ENCODE measurements at places on chromosomes 3 and 15. TPM values are rescaled to one million over a fixed set of nuclear protein-coding genes. Genes with fewer than 3 reads are reported as not detected.

Gene HGD
- polyA plus RNA-seq, result 0.07 TPM

Gene CYP1A2
- 0.07 TPM for polyA plus RNA-seq

DNA sequence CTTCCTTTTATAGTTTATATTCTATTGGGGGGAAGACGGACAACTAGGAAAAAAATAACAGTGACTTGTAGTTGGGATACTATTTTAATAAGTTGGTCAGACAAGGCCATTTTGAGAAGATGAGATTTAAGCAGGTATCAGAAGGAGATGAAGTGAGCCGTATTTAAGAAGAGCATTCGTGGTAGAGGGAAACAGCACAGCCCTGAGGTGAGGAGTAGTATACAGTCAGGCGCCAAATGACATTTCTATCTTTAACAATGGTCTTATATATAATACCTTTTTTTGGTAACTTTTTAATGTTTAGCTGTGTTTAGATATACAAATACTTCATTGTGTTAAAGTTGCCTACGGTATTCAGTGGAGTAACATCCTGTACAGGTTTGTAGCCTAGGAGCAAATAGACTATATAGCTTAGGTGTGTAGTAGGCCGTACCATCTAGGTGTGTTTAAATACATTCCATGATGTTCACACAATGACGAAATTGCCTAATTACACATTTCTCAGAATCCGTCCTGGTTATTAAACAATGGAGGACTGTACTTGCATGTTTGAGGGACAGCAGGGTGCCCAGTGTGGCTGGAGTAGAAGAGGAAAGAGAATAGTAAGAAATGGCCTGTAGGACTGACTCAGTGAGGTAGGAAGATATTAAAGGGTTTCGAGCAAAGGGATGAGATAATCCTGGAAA lies 1.6 kb downstream of the NKTR start:
- no peak for DNase-seq

Gene SLC15A2
- 1.4 TPM for polyA plus RNA-seq

DNA sequence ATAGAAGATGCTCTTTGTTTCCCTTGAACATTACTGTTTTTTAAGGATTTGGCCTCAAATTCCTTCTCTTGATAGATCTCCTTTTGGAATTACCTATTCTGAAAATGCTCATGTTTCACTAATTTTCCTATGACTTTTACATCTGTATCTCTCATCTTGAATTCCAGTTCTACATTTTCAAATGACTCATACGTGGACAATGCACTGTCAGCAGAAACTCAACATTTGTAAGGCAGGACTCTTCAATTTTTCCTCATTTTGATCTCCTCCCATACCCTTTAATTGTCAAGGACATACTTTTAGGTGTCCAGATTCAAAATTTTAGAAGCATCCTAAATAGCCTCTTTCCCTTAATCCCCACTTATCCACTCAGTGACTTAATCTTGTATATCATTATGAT lies 341.0 kb upstream of the RASGRP1 start:
- no peak for DNase-seq

- no peak for DNase-seq
Observed at GRCh38 chr3:45538641-45538986, 55.9 kb upstream of the LIMD1 start.

Gene C3orf62
- 3.9 TPM for polyA plus RNA-seq

- DNase-seq, result no peak
Observed at GRCh38 chr15:60899322-60899966, 329.7 kb downstream of the RORA start.

DNA sequence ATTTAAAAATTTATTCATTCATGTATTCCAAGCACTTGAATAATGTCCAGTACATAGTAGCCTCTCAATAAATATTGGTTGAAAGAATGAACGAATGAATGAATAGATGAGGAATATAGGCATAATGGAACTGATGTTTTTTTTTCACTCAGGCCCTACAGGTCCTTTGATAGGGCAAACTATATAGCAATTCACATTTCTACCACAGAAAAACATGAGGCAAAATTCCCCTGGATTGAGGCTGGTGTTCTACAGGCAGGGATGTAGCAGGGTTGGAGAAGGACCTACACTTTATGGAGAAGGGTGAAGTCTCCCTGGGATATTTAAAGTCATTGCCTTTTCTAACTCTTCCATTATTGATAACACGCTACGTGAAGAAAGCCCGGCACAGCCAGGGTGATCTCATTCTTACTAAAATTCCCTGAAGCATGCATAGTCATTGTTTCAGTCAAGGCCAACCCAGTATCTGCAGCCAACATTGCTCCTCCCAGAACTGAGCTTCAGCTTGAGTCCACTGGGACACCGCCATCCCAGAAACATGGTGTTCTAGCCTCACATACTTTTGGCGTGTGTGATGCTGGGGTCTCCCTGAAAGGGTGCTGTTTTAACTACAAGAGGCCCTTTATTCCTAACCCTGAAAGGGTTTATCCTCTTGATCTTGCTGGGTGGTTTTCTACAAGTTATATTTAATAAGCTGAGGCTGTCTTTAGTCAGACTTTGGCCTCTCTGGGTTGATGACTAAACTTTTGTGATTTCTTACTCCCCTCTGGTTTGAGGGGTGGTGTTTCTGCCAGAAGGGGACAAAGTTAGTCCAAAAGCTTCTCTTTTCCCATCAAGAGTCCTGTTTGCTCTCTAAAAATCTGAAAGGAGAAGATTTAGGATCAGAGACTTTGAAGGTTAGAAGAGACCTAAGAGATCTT lies 25.9 kb upstream of the FBN1 start:
- DNase-seq, result peak; percentile 85

DNA sequence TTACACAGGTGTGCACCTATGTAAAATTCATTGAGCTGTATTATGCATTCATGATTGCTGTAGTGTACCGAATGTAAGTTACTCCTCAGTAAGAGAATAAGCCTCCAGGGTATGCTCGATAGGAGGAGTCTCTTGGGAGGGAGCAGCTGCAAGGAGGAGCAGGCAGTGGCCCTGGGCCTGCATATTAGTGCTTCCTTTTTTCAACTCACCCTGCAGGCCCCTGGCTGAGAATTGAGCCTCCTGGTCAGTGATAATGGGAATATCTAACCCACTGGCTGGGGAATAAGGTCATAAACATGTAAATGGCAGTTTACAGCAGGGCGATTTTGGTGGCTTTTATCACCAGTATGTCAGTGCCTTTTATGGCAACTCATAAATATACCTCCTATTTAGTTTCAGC lies 21.7 kb upstream of the SFMBT1 start:
- no peak for DNase-seq

Gene MAP6D1
- polyA plus RNA-seq, result 1.2 TPM

Gene TXNRD3
- polyA plus RNA-seq, result 3.8 TPM

All from right cardiac atrium (tissue), 5 donors.